Substantia nigra (tissue), 51 donors: ENCODE measurements at places on chromosomes 5 and 9.

DNA sequence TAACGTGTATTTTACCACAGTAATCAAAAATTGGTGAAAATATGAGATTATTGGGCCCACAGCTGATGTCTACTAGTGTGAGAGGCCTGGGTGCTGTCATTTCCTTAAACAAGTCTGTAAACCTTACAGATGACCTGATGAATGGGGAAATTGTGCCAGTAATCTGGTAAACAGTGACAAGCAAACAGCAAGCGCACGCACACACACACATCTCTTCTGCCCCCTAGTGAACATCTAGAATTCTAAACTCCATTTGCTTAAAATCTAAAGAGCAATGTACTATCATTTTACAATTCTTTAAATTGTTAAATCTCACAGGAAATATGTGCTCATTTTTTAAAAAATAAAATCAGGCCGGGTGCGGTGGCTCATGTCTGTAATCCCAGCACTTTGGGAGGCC, 7.5 kb upstream of the RAPGEF1 start:
- no peak for DNase-seq

GRCh38 chr5:122929980-122930379, 84.6 kb downstream of the SNX24 start:
- no peak for DNase-seq

- DNase-seq = no peak
Measured at GRCh38 chr9:120242116-120242811, 337.7 kb downstream of the CDK5RAP2 start.

- no peak for DNase-seq
Measured at GRCh38 chr9:103193992-103194391, 198.9 kb downstream of the CYLC2 start.

- DNase-seq = no peak
Measured at GRCh38 chr9:68739621-68740174, 34.7 kb downstream of the PIP5K1B start.

DNA sequence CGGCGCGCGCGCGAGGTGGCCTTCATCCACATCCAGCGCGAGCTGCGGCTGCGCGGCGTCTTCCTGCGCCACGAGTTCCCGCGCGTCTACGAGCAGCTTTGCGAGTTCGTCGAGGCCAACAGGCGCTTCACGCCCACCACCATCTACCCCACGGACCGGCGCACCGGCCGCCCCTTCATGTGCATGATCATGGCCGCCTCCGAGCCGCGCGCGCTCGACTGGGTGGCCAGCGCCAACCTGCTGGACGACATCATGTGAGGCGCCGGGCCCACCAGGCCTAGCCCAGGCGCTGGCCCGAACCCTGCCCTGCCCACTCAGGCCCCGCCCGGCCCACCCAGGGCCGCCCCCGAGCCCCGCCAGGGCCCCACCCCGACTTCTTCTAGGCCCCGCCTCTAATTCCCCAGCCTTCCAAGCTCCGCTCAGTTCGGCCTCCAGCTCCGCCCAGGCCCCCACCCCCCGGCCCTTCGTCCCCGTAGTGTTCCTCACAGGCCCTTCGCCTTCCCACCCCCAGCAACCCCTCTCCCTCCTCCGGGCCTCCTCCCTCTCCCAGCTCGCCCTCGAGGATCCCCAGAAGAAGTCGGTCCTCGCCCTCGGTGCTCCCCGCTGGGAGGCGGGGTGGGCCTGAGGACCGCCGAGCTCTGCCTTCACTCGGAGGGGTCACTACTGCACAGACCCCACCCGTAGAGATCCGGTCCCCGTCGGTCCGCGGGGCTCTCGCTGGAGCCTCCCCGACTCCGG, 2.0 kb upstream of the PHPT1 start:
- no peak for DNase-seq
